ENCODE measurements at places on chromosomes 7 and 10.

- DNase-seq, result no peak
These were observed 67.8 kb downstream of the ZNRF2 start for GRCh38 chr7:30352169-30352568.

DNA sequence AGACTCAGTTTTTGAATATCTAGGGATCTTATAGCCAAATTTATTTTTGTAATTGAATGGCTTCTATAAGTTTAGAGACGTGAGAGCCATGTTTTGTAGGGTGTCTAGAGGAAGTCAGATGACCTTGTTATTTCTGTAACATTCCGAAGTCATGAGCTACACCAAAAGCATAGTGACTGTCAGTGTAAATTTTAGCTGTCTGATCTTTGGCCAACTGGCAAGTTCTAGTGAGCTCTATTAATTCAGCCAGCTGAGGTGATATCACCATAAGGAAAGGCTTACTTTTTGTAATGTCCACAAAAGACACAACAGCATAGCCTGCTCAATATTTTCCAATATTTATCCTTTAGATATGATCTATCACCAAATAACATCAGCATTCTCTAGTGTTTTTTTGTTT lies 9.9 kb upstream of the NT5C3A start:
- DNase-seq, result no peak

DNA sequence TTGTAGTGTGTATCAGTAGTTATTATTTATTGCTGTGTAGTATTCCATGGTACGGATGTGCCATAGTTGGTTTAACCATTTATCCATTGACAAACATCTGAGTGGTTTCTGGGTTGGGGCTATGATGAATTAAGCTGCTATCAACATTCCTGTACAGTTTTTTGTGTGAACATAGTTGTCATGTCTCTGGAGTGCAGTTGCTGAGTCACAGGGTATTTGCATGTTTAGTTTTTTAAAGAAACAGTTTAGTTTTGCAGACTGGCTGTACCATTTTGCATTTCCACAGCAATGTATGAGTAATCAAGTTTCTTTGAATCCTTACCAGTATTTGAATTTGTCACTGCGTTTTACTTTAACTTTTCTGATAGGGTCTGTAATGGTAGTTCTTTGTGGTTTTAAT lies 516.7 kb upstream of the CELF2 start:
- no peak for DNase-seq

GRCh38 chr7:30154111-30154587 lies 19.4 kb downstream of the MTURN start:
- DNase-seq, result no peak

GRCh38 chr10:74071157-74071556 lies 73.2 kb downstream of the VCL start:
- no peak for DNase-seq

GRCh38 chr7:133197972-133198544 lies 54.8 kb upstream of the EXOC4 start:
- DNase-seq, result no peak

- DNase-seq, result no peak
These were observed 714 bp upstream of the KCND2 start for GRCh38 chr7:120272261-120272660.

- no peak for DNase-seq
These were observed 721.2 kb upstream of the SEMA3D start for GRCh38 chr7:85908051-85908450.

DNA sequence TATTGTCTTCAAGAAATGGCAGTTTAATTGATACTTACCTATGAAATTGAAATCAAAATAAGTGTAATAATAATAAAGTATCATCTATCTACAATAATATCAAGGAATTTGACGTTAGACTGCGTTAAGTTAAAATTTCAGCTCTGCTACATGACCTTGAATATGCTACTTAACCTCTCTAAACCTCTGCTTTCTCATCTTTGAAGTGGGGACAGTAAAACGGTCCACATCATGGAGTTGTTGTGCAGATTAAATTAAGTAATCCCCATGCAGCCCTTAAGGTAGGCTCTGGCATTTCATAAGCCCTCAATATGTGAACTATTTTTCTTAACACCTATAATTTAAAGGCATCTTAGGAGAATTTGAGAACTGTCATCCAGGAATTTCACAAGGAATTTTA lies 252.4 kb upstream of the PHF14 start:
- no peak for DNase-seq

GRCh38 chr7:93196336-93196735 lies 29.9 kb downstream of the HEPACAM2 start:
- no peak for DNase-seq

- DNase-seq, result no peak
These were observed 340.8 kb upstream of the KLF6 start for GRCh38 chr10:4125776-4126175.

GRCh38 chr7:149718730-149719049 lies 54.7 kb downstream of the ZNF467 start:
- DNase-seq, result no peak

DNA sequence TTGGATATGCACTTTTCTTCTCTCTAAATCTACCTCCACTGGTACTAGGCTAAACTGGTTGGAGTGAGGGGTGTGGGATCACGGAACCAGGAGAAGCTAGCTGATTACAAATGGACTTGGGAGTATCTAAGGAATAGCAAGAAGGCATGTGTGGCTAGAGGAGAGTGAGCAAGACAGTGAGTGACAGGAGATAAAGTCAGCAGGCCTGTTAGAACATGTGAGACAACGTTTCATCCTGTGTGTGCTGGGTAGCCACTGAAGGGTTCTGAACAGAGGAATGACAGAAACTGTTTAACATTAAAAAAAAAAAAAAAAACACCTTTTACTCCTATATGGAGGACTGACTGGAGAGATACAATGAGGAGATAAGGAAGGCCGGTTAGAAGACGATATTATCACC lies 51.7 kb downstream of the ZNF438 start:
- no peak for DNase-seq

GRCh38 chr10:3692387-3692999 lies 92.5 kb downstream of the KLF6 start:
- DNase-seq, result no peak

GRCh38 chr10:132904181-132904813 lies 38.1 kb downstream of the CFAP46 start:
- no peak for DNase-seq

DNA sequence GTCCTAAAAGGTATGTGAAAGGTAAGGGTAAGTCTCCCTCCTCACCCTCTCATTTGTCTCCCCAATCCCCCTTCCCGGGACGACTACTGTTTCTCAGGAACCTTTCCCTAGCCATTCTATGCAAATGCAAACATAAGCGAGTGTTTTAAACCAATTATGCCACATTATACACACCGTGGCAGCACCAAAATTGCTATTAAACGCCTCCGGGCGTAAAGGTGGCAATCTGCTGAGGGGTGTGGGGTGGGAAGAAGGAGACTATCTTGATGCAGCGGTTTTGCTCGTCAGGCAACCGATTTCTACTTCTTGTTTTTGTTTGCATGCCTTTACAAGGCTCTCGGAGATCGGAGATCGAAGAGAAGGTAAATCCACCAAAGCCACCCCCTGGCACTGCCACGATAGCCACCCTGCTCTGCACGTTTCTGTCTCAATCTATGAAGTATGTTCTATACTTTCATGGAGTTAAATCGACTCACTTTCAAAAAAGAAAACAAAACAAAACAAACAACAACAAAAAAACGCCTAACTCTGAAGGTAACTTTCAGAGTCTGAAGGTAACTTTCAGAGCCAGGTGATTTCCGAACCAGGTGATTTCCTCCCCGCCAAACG lies 46.0 kb upstream of the CDK1 start:
- DNase-seq, result no peak

- no peak for DNase-seq
These were observed 15.1 kb downstream of the UPF2 start for GRCh38 chr10:12027539-12027938.

GRCh38 chr10:88546497-88546896 lies 36.6 kb downstream of the RNLS start:
- DNase-seq, result no peak

GRCh38 chr7:110889335-110889734 lies 201.6 kb upstream of the LRRN3 start:
- no peak for DNase-seq

DNA sequence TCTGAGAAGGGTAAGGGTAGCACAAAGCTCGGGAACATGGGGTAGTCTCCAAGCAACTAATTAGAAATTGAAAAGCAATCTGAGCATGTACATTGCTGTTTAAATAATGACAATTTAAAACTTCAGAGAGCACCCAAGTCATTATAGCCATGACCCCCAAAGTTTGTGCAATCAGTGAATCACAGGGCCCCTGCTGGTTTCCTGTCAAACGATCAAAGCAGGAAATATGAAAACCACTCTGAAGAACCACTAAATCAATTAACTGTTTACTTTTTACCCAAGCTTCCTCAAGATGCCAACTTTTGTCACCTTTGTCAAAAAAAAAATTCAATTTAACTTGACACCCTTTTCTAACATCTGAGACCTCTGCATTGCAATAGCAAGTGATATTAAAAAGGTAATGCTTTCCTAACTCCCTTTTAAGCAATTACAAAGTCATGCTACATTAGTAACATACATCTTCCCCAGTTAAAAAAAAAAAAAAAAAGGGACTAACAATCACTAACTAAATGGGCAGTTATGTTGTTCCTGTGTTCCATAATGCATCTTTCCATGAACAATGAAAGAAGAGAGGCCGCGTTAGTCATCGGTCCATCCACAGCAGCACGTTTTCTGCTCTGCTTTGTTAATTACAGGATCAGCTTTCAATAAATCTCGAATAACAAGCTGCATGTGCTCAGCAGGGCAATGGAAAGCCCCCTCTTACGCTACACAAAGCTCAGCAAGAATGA lies 80.6 kb downstream of the ETV1 start:
- DNase-seq, result no peak

DNA sequence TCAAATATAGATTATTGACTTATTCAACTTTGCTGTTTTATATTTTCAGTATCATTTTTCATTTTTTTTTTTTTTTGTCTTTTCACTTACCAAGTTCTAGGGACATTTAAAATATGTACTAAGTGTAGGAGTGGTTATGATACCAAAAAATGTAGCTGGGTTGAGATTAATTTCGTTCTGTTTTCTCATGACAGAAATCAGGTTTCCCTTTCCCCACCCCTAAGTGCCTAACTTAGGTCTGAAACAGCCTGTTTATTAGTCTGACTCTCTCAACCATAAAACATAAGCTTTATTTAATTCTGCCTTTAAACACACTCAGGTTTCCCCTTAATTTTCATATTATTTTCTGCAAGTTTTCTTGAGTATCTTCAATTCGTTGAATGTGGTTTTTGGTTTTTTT lies 22.1 kb downstream of the TMEM106B start:
- DNase-seq, result no peak

DNA sequence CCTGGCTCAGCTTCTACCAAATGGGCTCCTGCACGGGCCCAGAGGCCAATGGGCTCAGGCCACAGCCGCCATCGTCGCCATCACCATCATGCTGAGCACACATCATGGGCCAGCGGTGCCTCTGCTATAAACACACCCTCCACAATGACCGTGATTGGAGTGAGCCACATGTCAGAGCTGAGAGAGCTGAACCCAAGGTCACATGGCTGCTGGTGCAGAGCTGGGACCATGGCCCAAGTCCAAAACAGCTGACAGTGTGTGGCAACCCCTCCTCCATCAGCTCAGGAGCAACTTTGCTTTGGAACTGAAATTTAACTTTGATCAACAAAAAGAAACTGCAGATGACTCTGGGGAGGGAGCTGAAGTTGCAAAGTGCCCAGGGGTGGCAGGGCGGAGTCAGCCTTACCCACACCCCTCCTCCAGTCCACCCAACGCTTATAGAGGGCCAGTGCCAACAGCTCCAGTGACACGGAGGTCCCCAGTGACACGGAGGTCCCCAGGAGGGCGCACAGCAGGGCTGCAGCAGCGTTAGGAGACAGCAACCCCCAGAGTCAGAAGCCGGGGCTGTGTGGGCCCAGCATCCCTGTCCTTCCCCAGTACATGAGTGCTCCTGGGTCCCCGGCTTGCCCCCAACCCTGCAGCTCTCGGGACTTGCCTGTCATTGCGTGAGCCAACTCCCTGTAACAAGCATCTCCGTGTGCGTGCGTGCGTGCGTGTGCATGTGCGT lies 249.6 kb downstream of the ELFN1 start:
- no peak for DNase-seq

DNA sequence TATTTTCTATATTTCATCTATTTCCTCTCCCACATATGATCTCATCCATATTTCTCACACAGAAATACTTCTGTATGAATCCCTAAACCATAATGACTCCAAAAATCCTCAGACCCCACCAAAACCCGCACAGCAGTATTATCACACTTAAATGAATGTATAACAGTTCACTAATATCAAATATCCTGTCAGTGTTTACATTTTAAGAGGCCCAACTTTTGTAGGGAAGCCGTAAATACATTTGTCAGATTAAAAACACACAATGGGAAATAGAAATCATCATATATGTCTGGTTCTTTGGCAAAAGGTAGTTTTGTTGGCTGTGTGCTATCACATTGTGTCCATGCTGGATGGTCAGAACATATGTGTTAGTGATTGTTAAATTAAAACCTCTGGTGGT lies 4.2 kb downstream of the AUTS2 start:
- DNase-seq, result no peak

DNA sequence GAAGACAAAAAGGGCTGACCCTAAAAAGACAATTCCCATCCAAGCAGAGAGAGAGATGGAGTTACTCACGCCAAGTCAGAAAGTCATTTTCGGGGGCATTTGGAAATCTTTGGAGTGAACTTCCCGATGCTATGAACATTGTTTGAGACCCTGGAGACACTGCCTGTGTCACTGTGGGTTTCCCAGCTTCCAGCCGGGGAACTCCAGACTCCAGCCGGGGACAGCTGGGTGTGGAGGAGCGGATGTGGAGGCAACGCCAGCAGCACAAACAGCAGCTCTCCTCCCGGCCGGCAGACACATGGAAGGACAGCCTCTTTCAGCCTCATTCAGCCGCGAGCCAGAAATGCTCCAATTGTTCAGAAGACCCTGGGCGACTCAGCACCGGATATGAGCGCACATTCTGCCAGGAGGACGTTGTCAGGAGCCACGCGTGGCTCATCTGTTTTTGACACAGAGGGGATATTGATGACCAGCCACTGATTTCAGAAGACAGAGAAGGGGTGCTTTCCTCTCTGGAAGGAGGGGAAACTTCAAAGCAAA lies 97.6 kb downstream of the PRPF18 start:
- no peak for DNase-seq

GRCh38 chr7:92729172-92729571 lies 107.2 kb downstream of the CDK6 start:
- DNase-seq, result no peak

DNA sequence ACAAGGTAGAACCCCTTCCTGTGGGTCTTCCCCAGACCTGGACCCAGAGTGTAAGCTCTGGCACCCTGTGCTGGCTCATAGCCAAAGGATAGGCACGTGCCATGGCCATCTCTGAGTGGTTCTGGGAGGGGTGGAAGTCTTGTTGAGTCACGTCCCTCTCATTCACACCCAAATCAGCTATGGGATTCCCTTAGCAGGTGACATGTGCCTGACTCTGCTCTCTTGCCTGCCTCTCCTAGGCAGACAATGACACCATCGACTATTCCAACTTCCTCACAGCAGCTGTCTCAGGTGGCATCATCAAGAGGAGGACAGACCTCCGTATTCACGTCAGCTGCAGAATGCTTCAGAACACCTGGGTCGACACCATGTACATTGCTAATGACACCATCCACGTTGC lies 59.8 kb downstream of the C10orf120 start:
- DNase-seq, result no peak

GRCh38 chr10:45235798-45236220 lies 79.6 kb downstream of the OR13A1 start:
- no peak for DNase-seq

GRCh38 chr7:98467570-98468312 lies 66.9 kb upstream of the BAIAP2L1 start:
- DNase-seq, result no peak

All from stimulated activated CD4-positive, alpha-beta T cell treated with anti-CD3 and anti-CD28 coated beads, Interleukin-2, amount 100 ng/mL, for 4 hours (primary cell).